ENCODE measurements at places on chromosomes 5 and 9.
A peak's percentile ranks its signal among the peaks of the same experiment; 100 is the strongest.

GRCh38 chr5:113293975-113294310 lies 140.8 kb downstream of the TSSK1B start:
- no peak for DNase-seq

- DNase-seq: no peak
Observed at GRCh38 chr9:36441966-36442365, 41.9 kb upstream of the RNF38 start.

DNA sequence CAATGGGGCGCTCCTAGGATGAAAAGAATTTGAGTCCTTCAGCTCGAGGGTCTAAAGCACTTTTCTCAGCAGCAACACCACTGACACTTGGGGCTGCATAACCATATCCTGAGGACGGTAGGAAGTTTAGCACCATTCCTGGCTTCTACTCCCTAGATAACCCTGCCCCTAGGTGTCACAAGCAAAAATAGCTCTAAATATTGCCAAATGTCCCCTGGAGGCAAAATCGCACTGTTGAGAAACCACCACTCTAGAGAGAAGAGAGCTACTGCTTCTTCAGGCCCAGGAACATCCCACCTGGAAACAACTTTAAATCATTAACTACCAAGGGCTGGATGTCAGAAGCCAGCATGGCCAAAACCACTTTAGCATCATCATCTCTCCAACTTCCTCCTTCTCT lies 29.8 kb downstream of the MYO10 start:
- no peak for DNase-seq

GRCh38 chr5:172508471-172509404 lies 54.4 kb upstream of the SH3PXD2B start:
- no peak for DNase-seq

DNA sequence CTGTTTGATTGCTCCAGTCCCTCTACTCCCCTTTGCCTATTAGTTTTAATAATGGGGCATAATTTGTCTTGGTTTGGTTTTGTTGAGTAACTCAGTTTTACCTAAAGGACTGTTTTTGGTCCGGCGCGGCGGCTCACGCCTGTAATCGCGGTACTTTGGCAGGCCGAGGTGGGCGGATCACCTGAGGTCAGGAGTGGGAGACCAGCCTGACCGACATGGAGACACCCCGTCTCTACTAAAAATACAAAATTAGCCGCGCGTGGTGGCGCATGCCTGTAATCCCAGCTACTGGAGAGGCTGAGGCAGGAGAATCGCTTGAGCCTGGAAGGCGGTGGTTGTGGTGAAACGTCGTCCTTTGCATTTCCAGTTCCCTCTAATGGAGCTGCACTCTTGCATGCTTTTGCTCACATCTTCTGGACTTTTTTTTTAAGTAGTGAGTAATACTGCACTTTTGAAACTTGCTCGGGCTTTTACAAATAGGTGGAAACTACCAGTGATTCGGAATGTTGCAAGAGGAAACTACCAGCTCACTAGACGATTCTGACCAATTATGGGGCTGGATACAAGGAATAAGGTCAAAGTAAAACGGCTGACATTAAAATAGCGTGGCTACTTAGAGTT lies 721 bp upstream of the MAML1 start:
- peak; percentile 33 for DNase-seq

Data from breast epithelium (tissue), 4 donors.